Bone marrow (tissue), 2 donors: ENCODE measurements at places on chromosomes 2 and 18.

GRCh38 chr18:37251679-37252078 lies 313.9 kb downstream of the CELF4 start:
- no peak for DNase-seq

DNA sequence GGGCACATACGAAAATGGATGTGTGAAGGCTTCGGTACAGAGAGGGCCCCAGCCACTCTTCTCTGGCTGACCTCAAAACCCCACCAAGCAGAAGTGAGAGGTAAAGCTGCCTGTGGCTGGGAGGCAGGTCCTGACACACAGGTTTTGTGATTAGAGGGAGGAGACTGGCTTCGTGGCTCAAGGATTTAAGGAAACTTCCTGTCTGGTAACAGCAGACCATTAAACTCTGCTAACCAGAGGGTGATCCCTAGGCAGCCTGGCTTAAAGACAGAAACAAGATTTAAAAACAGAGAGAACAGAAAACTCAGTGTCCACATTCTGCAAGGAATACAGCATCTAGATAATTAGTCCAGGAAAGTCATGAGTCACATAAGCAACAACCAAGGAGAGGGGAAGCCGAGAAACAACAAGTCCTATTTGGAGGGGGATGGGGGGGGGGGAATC lies 101.9 kb downstream of the NFATC1 start:
- DNase-seq = no peak

- DNase-seq = no peak
Observed at GRCh38 chr2:209501579-209501978, 77.7 kb downstream of the MAP2 start.

DNA sequence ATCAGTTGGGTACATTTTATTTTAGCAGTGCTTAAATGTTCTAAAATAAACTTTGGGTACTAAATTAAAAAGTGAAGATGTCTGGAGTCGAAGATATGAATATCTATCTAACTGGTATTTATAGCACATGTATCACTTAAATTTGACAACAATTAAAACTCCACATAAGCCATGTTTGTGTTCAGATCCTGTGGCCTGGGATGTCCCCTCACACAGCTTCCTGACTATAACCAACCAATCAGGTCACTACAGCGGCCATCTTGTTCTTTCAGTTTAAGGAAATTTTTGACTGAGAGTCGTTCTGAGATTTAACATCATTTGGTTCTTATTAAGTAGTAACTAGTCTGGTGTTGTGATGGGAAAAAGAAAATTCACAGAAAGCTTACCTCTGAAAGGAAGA lies 170.7 kb upstream of the NRP2 start:
- no peak for DNase-seq

GRCh38 chr2:28632791-28633190 lies 118.8 kb upstream of the PPP1CB start:
- no peak for DNase-seq

- no peak for DNase-seq
Observed at GRCh38 chr18:26312199-26312598, 86.0 kb downstream of the TAF4B start.

DNA sequence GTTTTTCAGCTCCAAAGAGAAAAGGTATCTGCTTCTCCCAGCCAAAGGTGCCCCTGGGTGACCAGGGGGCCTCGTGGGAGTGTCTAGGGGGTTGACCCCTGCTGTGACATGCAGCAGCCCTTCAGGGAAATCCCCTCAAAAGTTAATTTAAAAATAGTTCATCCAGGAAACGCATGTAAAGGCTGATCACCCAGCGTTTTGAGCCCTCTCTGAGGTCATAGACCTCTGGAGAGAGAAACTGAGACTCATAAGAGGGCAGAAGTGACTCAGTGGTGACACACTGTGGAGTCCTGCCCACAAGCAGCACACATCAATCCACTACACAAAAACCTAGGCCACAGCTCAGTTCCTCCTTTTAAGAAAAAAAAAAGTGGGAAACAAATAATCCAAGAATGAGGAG lies 11.9 kb downstream of the GAL3ST2 start:
- no peak for DNase-seq

DNA sequence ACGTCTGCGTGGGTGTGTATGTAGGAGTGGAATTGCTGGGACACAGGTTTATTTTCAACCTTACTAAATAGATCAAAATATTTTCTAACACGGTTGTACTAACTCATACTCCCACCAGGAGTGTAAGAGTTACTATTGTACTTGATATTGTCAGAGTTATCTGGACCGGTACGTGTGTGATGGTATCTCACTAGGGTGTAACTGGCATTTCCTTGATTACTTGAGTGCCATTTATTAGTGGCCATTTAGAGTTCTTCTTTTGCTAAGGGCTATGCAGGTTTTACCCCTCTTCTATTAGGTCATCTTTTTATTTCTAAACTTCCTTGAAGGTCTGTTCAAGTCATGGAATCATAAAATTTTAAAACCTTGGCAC lies 33.5 kb downstream of the CENPO start:
- no peak for DNase-seq

GRCh38 chr2:68476454-68476853 lies 9.1 kb downstream of the APLF start:
- DNase-seq = no peak

DNA sequence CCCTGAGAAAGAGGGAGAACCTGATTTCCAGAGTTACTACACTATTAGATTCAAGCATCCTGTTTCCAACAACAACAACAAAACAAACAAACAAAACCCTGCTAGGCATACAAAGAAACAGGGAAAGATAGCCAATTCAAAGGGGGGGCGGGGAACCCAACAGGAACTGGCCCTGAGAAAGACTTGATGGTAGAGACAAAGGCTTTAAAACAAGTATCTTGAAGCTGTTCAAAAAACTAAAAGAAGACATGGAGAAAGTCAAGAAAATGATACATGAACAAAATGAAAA lies 147.1 kb downstream of the THADA start:
- no peak for DNase-seq

DNA sequence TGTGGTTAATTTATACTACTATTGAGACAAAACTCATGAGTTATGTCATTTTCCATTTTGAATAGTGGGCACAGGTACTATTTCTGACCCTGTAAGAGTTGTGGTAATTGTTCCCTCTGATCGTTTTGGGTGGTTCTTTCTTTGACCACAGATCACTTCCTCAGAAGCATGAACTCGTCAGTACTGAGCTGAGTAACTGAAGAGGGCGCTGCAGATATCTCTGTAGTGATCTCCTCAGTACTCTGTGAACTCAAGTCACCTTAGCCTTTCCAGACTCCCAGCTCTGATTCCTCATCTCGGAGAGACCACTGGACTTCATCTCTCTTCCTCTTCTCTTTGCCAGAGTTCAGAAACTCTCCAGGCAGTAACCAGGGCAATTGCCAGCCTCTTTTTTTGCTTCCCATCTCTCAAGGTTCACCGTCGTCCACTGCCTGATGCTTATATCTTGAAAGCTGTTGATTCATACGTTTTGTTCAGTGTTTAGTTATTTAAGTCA lies 9.4 kb upstream of the IL1RL1 start:
- DNase-seq = peak; percentile 31

DNA sequence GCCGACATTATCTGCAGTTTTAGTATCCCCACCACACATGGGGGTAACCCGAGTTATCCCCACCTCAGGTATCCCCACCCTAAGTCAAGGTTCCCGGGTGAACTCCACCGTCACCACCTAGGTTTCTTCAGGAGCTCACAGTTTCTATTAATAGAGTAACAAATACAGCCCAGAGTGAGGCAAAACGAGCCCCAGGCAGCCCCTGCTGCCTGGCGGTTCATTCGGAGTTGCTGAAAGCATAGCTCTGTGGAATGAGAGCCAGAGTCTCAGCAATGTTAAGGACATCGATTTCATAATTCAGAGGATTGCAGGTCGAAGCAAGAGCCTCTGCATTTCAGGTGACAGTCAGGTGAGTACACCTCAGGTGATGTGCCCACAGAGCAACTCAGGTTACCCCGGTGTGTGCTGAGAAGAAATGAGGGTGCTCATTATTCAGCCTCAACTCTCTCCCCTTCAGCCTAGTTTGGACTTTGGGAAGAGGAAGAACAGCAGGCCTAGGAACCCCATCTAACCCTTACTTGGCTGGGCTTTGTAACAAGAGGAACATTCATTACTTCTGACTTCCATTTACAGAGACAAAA lies 10.7 kb downstream of the SATB2 start:
- DNase-seq = no peak

DNA sequence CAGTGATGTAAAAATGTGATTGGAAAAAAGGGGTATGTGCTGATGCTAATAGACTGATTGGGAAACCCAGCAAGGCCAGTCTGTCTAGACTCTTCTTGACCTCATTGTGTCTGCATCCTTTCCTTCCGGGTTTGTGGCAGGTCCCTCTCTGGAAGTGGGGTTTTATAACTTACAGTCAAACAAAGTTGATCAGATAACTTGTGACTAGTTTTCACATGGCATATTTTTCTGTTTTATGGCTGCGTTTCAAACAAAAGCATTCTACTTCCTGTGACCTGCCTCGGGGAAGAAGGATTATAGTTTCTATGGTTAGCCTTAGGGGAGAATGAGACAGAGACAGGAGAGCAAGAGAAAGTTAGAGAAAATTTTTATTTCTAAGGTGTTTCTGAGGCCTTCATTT lies 188.7 kb upstream of the HNMT start:
- no peak for DNase-seq

- peak; percentile 95 for DNase-seq
Observed at GRCh38 chr18:3247240-3248061, at the start of gene MYL12A. MYL12A (plus strand) TSS chr18:3247801; CDS start chr18:3253248, 5,447 bp downstream.
